ENCODE measurements at places on chromosomes 7 and 10. TPM values are rescaled to one million over a fixed set of nuclear protein-coding genes. Genes with fewer than 3 reads are reported as not detected.

GPR26 gene
- not detected for total RNA-seq

TMEM26 gene
- 0.53 TPM for total RNA-seq

TCF7L2 gene
- total RNA-seq = 53.6 TPM

PBLD gene
- 4.7 TPM for total RNA-seq

OR9A2 gene
- 0.71 TPM for total RNA-seq

RBAK gene
- total RNA-seq = 14.8 TPM

TSPAN33 gene
- 11.8 TPM for total RNA-seq

CTAGE8 gene
- total RNA-seq = 1.2 TPM

EPO gene
- total RNA-seq = not detected

NEURL1 gene
- 0.36 TPM for total RNA-seq

NDUFB8 gene
- total RNA-seq = 123 TPM

EPHA1 gene
- 0.22 TPM for total RNA-seq

NUTM2E gene
- total RNA-seq = not detected

AKR1C4 gene
- total RNA-seq = not detected

SORCS3 gene
- total RNA-seq = 3.6 TPM

ZNF365 gene
- 0.18 TPM for total RNA-seq

TEX36 gene
- not detected for total RNA-seq

FKBP6 gene
- total RNA-seq = not detected

EGR2 gene
- 53.1 TPM for total RNA-seq
